Right cardiac atrium (tissue), 5 donors: ENCODE measurements at places on chromosomes 1 and 21.

- no peak for DNase-seq
Observed at GRCh38 chr1:221241157-221241556, 361.9 kb downstream of the HLX start.

DNA sequence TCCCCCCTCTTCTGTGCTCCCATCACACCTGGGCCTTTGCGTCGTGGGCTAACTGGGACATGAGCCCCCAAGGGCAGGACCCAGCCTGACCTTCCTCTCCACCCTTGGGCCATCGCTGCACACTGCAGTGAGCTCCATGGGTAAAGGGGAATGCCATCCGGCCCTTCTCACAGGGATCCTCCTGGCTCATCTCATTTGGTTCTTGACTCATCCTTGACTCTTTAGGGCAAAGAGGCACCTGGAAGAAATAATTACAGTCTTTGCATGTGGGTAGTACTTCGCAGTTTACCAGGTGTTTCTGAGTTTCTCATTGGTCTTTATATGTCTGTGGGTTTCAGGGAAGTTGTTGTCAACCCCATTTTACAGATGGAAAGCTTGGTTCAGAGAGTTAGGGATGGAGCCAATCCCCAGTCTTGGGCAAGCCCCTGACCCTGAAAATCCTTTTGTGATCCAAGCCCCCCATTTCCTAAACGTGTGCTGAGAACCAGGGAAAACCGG, 59.3 kb upstream of the ID3 start:
- no peak for DNase-seq

- no peak for DNase-seq
Observed at GRCh38 chr1:89070509-89070908, 5.5 kb upstream of the GBP1 start.

GRCh38 chr1:162035241-162035640, 11.6 kb upstream of the OLFML2B start:
- DNase-seq = no peak

DNA sequence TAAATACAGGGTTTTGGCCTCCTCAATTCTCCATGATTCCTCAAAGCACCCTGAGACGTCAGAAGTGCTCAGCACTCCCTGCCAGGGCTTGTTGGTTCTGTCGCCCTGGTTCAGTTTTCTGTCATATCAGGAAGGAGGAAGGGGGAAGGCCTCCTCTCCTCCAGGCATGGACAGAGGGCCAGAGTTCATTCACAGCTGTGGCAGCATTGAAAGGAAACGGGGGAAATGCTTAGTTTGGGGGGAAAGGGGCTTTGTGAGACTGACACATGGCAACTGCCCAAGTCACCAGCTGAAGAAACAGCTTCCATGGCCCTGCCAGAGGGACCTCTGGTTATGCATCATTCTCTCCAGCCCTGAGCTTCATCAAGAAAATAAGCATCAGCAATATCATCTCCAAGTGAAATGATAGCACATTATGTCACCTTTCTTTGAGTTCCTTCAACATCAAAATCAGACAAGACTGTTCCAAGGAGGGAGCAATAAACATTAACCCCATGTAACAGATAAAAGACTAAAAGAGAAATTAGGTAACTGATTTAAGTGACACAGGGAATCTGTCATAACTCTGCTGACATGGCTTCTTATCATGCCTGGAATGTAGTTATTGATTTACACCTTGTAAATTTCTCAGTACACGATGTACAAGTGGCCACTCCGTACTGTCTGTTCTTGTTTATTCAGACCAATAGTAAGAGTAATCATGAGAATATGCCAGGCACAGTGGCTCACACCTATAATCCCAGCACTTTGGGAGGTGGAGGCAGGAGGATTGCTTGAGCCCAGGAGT, 103.2 kb upstream of the SLC25A33 start:
- DNase-seq = peak; percentile 55

- no peak for DNase-seq
Observed at GRCh38 chr1:94037392-94038229, 83.3 kb downstream of the ABCA4 start.

DNA sequence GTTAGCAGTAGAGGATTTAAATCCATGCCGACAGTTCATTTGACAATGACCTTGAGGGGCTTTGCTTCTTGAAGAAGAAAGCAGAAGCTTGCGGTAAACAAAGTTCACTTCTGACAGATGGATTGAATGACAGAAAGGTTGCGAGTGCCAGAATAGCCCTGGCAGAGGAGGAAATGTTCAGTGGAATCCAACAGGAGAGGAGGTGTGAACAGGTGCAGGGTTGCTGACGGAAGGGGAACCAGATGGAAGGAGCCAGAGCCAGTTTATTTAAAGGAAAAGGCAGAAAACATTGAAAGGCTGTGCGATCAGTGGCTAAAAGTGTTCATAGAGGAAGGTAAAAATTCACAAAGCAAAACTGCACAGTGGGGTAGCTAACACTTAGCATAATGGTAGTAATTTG, 141.0 kb downstream of the SDCCAG8 start:
- no peak for DNase-seq

- DNase-seq = no peak
Observed at GRCh38 chr1:196678510-196678884, 26.7 kb downstream of the CFH start.

GRCh38 chr1:84539972-84540371, 33.6 kb upstream of the GNG5 start:
- no peak for DNase-seq

- DNase-seq = no peak
Observed at GRCh38 chr1:160474392-160475242, 48.4 kb downstream of the SLAMF6 start.

GRCh38 chr1:201633297-201633696, 94.4 kb downstream of the NAV1 start:
- peak; percentile 68 for DNase-seq

DNA sequence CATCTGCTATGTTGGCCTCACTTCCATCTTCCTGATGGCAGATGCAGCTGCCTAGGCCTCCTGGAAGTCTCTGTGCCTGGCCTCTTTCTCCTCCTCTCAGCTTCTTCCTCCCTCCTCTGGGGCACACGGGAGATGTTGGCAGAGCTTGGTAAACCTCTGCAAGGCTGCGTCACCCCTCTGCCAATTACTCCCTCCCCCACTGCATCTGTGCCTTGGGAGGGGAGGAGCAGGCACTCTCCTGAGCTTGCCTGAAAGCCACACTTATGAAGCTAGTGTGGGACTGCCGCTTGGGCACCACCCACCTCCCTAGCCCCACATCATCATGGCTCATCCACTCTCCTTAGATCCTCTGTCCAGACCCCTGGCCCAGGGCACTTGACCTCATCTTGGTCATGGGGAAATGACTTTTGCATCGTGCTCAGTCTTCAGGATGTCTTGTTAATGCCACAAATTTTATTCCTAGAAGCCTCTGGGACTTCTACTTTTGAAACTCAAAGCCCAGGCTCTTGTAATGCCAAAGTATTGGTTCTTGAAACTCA, 7.3 kb upstream of the TMEM51 start:
- no peak for DNase-seq

- no peak for DNase-seq
Observed at GRCh38 chr1:101346419-101346818, 109.6 kb downstream of the S1PR1 start.

- peak; percentile 32 for DNase-seq
Observed at GRCh38 chr1:157155658-157156057, 17.5 kb upstream of the ETV3 start.

DNA sequence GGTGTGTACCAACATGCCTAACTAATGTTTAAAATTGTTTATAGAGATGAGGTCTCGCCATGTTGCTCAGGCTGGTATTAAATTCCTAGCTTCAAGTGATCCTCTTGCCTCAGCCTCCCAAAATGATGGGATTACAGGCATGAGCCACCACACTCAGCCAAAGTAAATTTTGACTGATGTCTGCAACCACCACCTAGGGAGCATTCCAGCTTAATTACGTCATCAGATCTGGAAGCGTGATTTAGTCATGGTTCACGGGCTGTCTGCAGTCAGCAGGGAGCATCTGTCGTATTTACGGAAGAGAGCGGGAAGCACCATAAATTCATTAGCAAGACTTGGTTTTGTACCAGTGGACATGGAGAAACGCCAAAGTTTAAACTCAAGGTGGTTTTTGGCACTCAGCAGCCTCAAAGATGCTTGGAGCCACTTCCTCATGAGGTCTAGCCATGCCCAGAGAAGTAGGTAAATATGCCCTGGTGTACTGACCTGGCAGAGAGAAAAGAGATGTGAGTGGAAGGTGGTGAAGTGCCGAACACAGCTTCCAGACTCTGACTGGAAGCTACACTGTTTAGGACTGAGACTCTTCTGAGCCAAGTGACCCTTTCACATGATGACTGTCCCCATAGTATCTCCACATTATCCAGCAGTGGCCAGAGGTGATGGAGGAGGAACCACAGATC, 60.8 kb upstream of the SLC35F3 start:
- no peak for DNase-seq

DNA sequence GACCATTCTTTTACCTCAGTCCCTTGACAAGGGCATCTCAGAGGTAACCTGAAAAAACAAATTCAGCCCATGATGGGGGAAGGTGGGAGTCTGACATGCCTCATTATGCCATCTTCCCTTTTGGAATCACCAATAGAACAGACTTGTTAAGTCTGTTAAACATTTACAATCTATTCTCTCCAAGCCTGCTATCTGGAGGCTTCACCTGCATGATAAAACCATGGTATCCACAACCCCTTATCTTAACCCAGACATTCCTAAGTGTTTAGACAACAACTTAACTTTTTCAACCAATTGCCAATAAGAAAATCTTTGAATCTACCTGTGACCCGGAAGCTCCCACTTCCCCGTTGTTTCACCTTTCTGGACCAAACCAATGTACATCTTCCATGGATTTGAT, 233.0 kb upstream of the CACYBP start:
- no peak for DNase-seq

DNA sequence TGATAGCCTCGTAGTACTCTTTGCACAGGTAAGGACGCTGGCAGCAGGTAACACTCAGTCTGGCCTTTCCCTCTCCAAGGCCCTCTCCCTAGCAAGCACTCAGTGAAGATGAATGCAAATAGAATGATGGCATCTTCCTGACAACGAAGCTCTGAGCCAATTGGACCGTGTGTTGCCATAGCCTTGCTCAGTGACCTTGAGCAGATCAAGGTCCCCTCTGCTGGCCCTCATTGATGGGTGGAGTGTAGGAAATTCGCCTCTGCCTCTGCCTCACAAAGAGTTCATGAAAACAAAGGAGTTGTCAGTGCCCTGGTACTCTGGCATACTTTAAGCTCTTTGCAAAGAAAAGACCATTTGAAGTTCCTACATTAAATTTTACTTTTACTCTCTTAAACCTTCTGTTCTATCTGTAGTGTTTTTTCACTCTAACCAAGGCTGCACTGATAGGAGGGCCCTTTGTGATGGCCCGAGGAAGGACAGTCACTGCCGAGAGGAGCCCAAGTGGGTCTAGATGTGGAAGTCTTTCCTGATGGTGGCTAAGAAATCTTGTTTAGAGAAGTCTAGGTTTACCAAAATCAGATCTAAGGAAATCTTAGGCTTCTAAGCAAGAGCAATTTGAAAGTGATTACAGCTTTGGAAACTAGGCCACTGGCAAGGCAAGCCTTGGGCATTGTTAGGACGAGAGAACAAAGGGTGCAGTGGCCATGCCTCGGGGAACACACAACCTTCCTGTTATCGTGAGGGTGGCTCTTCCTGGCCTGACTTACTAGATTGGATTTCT, 38.2 kb downstream of the SMYD2 start:
- DNase-seq = no peak

DNA sequence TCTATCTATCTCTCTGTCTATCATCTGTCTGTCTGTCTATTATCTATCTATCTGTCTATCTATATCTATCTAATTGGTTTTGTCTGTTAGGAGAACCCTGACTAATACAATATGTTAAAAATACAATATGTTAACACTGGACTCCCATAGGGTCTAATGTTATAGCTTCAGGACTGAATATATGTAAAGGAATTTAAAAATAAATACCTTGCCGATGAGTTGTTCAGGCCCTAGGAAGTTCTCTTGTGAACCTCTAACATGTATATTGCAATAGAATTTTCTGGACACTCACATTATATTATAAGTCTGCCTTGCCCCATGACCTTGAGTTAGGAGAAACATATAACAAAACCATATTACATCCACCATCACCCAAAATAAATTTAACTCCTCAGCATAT, 900.6 kb downstream of the NCAM2 start:
- no peak for DNase-seq

DNA sequence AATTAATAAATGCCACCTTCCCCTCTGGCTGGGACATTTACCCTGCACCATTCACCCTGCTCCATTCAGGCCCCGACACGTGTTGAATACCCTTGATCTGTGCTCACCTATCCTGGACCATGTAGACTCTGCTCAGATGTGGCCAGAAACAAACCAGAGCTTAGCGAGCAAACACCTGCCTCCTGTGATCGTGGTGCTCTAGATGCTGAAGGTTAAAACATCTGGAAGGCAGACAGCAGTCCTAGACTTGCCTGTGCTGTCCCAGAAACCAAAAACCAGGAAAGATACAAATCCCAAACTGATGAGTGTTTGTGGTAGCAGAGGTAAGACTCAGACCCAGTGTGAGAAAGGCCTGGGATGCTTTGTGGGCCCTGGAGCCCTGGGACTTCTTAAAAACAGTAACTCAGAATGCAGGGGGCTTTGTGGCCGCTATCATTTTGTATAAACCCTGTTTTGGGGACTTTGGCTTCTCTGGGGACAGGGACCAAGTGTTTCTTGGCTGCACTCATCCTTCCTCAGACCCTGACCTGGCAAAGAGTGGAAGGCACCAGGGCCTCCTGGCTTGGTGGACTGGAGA, 99.6 kb downstream of the DMRTB1 start:
- DNase-seq = no peak

DNA sequence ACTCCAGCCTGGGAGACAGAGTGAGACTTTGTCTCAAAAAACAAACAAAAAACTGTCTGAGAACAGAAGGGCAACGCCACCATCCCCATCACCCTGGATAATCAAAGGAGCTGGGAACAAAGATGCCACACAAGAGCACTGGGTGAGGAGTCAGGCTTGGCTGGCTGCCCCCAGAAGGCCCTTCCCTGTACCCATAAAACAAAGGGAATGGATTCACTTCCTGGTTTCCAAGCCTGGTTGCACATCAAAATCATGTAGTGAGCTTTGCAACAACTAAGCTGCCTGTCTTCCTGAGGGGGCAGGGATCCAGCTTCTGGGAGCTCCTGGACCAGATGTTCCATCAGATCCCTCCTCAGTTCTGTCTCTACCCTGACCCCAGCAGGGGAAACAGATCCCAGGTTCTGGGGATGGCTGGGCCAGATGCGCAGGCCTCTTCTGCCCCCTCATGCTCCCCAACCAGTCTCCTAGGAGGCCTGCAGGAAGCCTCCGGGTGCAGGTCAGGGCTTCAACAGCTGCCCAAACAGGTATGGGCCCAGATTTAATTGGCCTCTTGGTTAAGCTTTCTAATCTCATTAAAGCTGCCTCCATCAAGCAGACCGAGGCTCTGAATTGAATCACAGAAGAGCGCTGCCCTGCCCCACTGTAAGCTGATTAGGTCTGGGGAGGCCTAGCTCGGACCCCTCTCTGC, 97.8 kb downstream of the MRPL37 start:
- DNase-seq = no peak

- no peak for DNase-seq
Observed at GRCh38 chr1:245327360-245327759, 172.6 kb downstream of the KIF26B start.
